Astrocyte of the spinal cord (primary cell): ENCODE measurements at places on chromosomes 2 and 18.

- peak; percentile 67 for DNase-seq
These were observed 326.2 kb upstream of the SOX11 start for GRCh38 chr2:5365871-5366461.

DNA sequence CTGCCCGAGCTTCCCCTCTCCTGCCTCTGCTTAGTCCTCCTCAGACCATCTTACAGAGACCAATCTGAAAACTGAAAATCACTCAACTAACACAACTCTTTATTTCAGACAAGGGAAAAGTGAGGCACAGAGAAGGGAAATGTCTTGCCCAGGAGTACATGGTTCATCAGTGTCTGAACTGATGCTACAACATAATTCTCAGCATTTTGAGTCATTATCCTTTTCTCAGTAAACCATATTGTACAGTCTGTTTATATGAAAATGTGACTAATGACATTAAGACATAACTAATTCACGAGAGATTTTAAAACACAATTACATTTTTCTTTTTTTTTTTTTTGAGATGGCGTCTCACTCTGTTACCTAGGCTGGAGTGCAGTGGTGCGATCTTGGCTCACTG lies 62.7 kb downstream of the ITSN2 start:
- DNase-seq: no peak

- DNase-seq: peak; percentile 83
These were observed 208.2 kb upstream of the ARL4C start for GRCh38 chr2:234705108-234705507.

DNA sequence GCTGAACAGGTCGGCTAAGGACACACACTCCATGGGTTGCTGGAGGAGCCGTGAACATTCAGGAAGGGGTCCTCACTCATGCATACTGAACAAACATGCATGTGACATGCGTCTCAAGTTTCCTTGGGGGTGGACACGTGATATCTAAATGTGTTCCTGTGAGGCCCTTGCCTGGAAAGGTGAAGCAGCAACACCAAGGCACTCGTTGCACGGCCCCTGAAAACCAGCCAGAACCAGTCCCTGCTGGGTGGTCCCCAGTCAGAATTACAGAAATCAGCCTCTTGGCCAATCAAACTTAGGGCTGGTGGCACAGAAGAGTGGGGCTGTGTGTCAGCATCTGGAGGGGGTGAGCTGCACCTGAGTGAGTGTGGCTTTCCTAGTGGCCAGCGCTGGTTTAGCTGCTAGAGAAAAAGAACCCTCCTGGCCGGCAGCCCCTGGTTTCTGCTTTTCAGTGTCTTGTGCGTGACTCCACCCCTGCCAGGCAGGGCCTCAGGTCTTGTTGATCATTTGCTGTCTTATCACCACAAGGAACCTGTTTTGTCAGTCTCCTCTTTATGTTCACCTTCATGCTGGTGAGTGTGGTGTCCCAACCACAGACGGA lies 3.2 kb upstream of the AQP12B start:
- DNase-seq: no peak

- DNase-seq: no peak
These were observed 248.9 kb downstream of the PAX3 start for GRCh38 chr2:222049946-222050345.
